ENCODE measurements at places on chromosomes 4 and X.

- DNase-seq: no peak
Observed at GRCh38 chrX:44651358-44651757, 108.7 kb upstream of the FUNDC1 start.

GRCh38 chrX:55451990-55452832, at the start of gene MAGEH1:
TSS of gene MAGEH1 (plus strand) at chrX:55452127. CDS start at chrX:55452375, 248 bp downstream.
- DNase-seq: peak; percentile 88

GRCh38 chrX:48631376-48632090, 34.2 kb downstream of the WDR13 start:
- peak; percentile 70 for DNase-seq

DNA sequence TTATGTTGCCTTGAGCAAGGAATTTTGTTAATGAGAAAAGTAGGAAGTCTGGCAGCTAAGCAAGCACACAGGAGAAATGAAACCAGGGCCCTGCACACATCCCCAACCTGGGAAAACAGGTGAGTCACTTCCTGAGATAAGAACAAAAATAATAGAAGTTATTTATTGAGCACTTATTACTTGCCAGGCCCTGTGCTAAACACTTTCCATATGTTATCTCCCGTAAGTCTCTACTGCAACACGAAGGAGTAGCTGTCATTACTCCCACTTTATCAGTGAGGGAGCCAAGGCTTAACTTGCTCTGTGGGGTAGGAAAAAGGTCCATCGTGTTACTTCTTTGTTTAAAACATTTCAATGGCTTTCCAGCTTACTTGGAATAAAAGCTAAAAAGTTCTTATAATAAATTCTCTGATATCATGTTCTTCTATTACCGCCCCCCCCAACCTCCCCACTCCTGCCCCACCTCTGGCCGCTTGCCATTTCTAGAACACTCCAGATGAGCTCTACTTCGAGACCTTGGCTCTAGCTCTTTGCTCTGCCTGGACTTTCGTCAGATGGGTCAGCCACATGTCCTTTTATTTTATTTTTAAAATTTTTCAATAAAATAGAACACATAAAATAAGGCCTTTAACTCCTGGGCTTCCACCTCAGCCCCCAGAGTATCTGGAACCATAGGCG, 36.3 kb upstream of the PLAC8 start:
- DNase-seq: no peak

GRCh38 chrX:21749924-21750323, 8.0 kb downstream of the SMPX start:
- DNase-seq: no peak

GRCh38 chr4:69876071-69876470, 16.1 kb upstream of the SULT1E1 start:
- DNase-seq: no peak

DNA sequence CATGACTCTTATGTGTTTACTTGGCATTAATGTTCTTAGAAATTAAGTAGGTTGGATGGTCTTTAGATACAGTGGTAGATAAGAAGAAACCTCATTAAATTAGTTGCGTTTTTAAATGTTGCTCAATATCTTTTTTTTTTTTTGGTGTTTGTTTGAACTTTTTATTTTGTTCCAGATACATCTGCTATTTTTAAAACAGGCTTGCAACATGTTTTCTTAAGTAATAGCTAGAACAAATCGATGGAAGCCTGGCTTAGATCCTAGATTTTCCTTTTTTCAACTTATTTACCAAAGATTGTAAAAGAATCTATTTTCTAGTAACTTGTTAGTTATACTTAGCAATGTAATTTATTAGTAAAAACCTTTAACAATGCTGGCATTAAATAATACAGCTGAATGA, 9.3 kb downstream of the CNKSR2 start:
- no peak for DNase-seq

DNA sequence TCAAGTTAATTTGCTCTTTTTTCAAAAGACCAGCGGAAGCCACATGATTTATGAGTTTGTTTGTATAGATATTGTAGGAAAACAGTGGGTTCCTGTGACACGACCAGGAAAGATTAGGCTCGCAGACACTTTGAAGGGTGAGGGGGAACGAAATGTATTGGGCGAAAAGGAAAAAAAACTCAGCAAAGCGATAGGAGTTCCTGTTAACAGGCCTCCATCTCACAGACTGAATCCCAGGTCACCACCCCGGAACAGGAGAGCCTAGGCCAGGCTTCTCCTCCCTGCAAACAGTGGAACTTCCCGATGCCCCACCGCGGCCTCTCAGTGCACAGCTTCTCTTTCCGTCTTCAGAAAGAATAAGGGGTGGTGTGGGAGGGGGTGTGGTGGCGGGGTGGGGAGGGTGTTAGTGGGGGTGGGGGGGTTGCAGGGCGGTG, 181.8 kb upstream of the GPRIN3 start:
- DNase-seq: no peak

DNA sequence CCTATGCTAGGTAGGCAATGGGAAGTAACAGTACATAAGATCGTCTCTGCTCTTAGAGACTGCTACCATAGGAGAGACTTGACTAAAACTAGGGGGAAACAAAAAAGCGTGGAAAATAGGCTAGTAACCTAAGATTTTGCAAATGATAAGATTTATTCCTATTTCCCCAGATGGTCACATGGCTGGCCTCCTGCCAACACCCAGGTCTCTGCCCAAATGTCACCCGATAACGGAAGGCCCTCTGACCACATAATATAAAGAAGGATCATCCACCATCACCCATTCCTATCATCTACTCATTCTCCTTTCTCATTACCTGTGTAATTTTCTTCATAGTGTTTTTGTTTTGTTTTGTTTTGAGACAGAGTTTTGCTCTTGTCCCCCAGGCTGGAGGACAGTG, 4.7 kb downstream of the LAMP2 start:
- no peak for DNase-seq

DNA sequence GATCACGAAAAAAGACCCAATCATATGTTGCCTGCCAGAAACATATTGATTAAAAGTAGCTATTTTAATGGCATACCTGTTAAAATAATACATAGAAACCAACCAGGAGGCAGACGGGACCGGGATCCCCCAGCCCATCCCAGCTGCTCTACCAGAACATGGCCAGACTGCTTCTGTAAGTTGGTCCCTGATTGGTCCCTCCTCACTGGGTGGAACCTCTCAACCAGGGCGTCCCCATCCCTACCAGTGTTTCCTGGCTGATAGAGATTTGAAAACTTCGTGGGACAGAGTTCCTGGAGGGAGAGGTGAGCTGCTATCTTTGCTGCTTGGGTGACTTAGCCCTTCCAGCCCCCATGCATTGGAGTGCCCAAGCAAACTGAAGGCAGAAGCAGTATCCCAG, 256.2 kb downstream of the TRAM1L1 start:
- no peak for DNase-seq

- no peak for DNase-seq
Observed at GRCh38 chr4:110635163-110635865, 12.4 kb upstream of the PITX2 start.

GRCh38 chr4:124415146-124415545, 297.4 kb downstream of the ANKRD50 start:
- no peak for DNase-seq

- no peak for DNase-seq
Observed at GRCh38 chr4:118171381-118171780, 137.1 kb downstream of the NDST3 start.

GRCh38 chrX:124127496-124127895, 166.0 kb downstream of the STAG2 start:
- DNase-seq: no peak

- no peak for DNase-seq
Observed at GRCh38 chr4:138602664-138603063, 360.5 kb upstream of the SLC7A11 start.

DNA sequence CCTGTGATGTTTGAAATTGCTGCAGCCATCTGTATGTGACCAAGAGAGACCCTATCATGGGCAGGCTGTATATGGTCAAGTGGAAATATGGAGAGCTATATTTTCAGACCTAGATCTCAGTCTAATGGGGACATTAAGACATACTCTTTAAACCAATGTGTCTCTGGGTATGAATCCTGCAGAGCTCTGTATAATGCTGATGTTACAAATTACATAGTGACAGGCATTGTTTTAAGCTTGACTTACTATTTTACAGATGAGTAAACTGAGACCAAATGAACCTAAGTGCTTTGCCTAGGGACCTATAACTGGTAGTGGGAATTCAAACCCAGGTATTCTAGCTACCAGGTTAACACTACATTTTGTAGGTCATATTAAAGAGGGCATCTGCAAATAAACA, 71.3 kb upstream of the GRXCR1 start:
- DNase-seq: no peak

DNA sequence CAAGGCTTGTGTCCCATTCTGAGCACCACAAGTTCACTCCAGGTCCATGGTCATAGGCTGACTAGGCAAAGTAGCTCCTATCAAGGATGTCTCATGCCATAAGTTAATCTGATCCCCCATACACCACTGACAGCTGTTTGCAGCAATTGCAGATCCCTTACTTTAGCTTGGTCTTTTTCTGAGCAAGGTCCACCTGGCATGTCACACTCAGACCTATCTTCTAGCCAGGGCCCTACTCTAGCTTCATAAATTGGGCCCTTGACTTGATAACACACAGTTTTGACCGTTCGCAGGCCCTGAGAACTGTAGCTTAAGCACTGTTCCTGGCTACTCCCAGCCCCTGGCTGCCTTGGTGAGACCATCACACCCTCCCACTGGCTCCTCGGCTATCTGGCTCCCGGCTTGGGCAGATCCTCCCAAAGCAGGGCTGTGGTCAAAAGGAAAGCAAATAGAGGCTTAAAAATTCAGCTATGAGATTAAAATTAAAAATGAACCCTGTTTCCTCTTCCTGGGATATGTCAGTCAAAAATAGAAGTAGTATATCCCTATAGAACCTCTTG, 427.4 kb downstream of the RAB28 start:
- DNase-seq: no peak

DNA sequence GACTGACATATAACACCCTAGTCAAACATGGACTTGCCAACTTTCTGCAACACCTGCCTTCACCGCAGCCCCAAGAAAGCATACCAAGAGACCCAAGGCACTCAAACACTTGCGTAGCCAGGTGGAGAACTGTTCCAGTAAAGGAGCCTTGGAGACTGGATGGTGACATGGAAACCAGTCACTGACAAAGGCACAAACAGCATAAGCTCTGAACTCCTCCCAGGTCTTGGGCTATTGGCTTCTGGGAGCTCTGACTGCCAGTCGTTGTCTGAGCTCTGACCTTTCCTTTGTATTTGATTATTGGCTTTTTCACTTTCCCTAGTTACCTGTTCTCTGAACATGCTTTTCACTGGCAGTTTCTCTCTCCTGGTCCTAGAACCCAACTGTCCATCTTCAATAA, 38.3 kb downstream of the ARAP2 start:
- no peak for DNase-seq

GRCh38 chr4:55574252-55574651, 17.8 kb downstream of the PDCL2 start:
- no peak for DNase-seq

DNA sequence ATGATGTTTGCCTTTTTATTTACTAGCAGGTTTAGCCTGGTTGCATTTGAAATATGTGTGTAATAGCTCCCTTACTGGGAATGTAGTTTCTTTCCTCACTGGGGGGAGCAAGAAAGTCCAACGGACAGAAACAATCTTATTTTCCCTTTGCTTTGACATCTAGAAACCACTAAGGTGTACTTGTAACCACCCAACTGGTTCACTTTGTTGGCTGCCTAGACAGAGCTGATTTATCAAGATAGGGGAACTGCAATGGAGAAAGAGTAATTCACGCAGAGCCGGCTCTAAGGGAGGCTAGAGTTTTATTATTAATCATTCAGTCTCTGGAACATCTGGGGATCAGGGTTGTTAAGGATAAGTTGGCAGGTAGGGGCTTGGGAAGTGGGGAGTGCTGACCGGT, 30.3 kb downstream of the XG start:
- no peak for DNase-seq

DNA sequence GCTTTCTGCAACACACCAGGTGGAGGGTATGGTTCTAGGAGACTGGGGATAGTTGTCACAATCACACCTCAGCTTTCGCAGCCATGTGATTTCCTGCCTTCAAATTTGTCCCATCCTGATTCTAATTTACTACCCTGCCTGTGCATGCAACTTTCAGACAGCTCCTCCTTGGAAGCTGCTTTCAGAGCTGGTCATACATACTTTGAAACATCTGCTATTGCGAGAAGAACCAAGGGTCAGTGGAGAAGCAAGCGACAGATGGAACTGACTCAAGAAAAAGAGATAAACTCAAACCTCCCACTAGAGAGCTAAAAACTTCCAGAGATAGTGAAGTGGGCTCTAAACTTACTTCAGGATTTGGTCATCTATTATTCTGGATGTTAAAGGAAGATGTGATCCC, 381.7 kb upstream of the FGF13 start:
- DNase-seq: no peak

GRCh38 chr4:36128689-36129088, 115.6 kb downstream of the ARAP2 start:
- no peak for DNase-seq

DNA sequence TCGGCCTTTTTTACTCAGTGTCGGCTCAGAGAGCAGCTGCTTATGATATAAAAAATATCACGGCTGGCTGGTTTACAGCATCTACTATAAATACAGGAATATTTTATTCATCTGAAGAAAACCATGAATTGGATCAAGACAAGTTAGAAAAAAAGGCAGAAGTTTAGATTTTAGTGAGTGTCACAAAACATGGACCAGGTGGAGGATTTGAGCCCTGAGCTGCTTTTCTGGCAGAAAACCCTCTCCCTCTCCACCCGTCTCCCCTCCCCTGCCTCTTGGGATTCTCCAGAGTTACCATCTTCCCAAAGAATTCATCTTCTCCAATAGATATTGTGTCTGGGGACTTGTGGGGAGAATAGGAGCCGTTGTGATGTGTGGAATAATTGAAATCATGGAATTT, 142.8 kb upstream of the RAI2 start:
- no peak for DNase-seq

GRCh38 chrX:103571726-103572125, 13.6 kb upstream of the TCEAL4 start:
- no peak for DNase-seq

- DNase-seq: no peak
Observed at GRCh38 chr4:83563998-83564397, 28.1 kb downstream of the GPAT3 start.

GRCh38 chr4:71204056-71204455, 134.8 kb upstream of the SLC4A4 start:
- DNase-seq: no peak
